Left ventricle myocardium superior (tissue), 1 donor: ENCODE measurements at places on chromosomes 12 and 14. TPM values are rescaled to one million over a fixed set of nuclear protein-coding genes. Genes with fewer than 3 reads are reported as not detected.

DNA sequence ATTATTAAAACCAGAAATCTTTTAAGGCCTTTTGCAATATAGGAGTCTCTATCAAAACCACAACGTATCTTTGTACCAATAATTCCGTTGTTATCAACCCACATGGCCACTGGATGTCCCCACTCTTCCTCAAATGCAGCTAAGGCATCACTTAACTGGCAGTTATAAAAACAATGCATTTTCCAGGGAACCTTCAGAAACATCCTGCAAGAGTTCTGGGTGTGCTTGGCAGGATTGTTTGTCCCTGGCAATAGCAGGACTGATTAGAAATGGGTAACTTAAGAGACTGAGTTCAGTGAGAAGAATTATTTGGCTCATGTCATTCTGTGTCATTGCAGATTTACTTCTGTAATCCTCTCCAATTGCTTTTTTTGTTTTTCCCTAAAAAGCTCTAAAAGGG lies 112.0 kb downstream of the SLC15A5 start:
- no peak for DNase-seq

DNA sequence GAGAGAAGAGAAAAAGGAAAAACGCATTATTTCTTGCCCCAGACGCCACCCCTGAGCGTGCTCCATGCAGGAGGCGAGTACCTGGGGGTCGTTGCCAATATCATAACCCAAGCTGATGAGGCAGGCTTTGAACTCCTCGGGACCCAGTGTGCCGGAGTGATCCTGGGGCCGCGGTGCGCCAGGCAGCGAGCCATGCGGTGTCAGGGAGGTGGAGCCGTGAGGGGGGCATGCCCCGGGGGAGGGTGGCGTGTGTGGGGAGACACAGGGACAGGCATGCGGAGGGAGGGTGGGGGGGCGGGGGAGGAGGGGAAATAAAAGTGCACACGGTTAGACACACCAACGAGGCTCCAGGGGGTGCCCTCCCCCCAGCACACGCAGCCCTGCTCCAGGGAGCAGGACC lies 86.0 kb upstream of the ZFP36L1 start:
- DNase-seq = no peak

ZNF384 gene
- 31.8 TPM for total RNA-seq

GSC gene
- total RNA-seq = 0.20 TPM

SLC5A8 gene
- not detected for total RNA-seq

ATF7IP gene
- 58.5 TPM for total RNA-seq

ADCY6 gene
- total RNA-seq = 57.0 TPM
